ENCODE measurements at places on chromosomes 13 and 19.
A peak's percentile ranks its signal among the peaks of the same experiment; 100 is the strongest.

- peak; percentile 46 for DNase-seq
Measured at GRCh38 chr19:35268536-35269437, at the start of gene USF2. Gene USF2 (plus strand): TSS chr19:35268962. CDS start chr19:35269102, 140 bp downstream.

- no peak for DNase-seq
Measured at GRCh38 chr13:19604306-19604705, 29.2 kb upstream of the MPHOSPH8 start.

- DNase-seq, result no peak
Measured at GRCh38 chr19:46367426-46367825, 20.5 kb downstream of the PPP5C start.

- DNase-seq, result no peak
Measured at GRCh38 chr19:24064175-24064574, 22.8 kb upstream of the ZNF254 start.

DNA sequence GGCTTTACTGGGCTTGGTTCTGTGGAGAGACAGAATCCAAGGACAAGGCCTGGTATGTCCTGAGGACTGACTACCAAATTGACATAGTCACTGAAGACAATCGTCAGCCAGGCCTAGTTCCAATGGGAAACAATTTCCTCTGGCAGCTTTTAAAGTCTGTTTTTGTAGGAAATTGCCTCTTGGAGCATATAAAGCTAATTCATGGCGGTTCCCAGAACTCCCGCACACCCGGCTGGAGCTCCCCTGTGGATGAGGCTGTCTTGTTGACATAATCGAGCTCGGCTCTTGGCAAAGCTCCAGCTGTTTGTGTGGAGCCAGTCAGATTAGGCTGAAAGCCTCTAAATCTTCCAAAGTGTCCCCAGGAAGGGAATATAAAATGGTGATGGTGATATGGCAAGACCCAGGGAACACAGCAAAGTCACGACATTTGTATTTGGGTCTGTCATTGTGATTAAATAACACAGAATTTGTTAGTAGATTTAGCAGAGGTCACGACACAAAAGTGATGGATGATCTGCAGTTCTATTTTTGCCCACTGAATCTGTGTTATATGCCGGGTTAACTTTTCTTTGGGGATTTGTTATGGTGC is 395.0 kb downstream of the PCDH9 start:
- DNase-seq, result no peak

- no peak for DNase-seq
Measured at GRCh38 chr19:18674616-18675015, 8.9 kb upstream of the CRTC1 start.

- DNase-seq, result no peak
Measured at GRCh38 chr19:35299523-35300338, 7.8 kb downstream of the MAG start.

DNA sequence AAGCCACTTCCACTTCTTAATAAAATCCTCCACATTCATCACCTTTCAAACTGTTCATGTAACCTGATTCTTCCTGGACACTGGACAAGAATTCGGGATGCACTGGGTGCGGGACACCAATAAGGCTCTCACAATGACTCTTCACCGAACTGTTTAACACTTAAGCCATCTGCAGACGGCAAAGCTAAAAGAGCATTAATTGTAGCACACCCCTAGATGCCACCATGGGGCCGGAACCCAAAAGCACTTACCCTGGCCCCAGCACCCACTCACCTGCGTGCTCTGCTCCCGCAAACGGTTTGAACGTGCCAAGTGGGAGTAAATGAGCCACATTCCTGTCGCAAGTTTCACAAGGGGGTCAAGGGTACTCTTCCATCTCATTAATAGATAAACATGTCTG is 254.3 kb upstream of the PRR20A start:
- DNase-seq, result no peak

DNA sequence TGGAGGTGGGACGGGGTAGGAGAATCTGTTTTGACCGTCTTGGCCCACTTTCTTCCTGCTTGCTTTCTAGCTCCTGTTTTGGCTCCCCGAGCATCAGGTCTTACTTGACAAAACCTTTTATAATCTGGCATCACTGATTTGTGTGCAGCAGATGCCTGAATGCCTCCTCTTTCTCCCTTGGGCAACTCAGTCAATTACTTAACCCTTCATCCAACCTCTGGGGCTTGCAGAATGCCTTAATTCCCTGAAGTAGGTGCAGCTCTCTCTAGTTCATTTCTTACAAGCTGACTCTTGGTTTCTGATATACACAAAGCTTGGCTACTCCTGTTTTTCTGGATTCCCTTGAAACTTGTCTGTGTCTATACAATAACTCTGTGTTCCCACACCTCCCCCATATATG is 5.7 kb upstream of the NUP58 start:
- DNase-seq, result no peak

GRCh38 chr19:34786236-34786635 is 13.2 kb upstream of the ZNF599 start:
- no peak for DNase-seq

- no peak for DNase-seq
Measured at GRCh38 chr13:80297094-80297493, 43.8 kb downstream of the SPRY2 start.

All from activated CD8-positive, alpha-beta memory T cell treated with anti-CD3 and anti-CD28 coated beads for 48 hours (primary cell).